ENCODE measurements at places on chromosomes 7 and 10.

GRCh38 chr10:114195079-114195478 lies 15.9 kb downstream of the TDRD1 start:
- no peak for DNase-seq

DNA sequence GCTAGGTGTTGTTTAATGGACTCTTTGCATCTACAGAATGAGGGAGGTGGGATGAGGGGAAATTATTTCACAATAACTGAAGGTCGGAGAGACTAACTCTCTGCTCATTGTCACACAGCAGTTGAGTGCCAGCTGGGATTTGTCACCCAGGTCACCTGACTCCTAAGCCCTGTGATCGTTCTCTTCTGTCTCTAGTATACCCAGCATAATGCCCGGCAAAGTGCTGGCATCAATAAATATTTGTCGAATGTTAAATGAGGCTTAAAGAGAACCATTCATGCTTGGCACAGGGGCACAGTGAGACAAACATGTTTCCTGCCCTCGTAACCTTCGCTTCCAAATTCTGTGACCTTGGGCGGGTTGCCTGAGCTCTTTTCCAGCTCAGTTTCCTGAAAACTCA lies 70.8 kb downstream of the TCF7L2 start:
- no peak for DNase-seq

DNA sequence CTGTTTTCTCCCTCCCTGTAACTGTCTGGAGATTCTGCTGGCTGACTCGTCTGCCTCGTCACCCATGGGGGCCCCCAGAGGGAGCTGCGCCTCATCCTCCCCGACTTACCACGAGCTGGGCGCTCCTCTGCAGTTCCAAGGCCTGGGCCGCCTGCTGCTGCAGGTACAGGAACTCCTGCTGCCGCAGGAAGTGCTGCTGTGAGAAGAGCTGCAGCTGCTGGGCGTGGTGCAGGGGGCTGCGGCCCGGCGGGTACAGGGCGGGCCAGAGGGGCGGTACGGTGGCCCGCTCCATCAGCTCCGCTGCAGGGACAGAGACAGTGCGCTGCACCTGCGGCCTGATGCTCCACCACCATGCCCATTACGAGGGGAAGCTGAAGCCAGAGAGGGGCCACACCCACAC lies 47.7 kb downstream of the TNRC18 start:
- DNase-seq = no peak

- no peak for DNase-seq
Measured at GRCh38 chr7:100854146-100854895, 1.8 kb downstream of the SLC12A9 start.

- no peak for DNase-seq
Measured at GRCh38 chr10:25675204-25675603, 258.8 kb upstream of the MYO3A start.

DNA sequence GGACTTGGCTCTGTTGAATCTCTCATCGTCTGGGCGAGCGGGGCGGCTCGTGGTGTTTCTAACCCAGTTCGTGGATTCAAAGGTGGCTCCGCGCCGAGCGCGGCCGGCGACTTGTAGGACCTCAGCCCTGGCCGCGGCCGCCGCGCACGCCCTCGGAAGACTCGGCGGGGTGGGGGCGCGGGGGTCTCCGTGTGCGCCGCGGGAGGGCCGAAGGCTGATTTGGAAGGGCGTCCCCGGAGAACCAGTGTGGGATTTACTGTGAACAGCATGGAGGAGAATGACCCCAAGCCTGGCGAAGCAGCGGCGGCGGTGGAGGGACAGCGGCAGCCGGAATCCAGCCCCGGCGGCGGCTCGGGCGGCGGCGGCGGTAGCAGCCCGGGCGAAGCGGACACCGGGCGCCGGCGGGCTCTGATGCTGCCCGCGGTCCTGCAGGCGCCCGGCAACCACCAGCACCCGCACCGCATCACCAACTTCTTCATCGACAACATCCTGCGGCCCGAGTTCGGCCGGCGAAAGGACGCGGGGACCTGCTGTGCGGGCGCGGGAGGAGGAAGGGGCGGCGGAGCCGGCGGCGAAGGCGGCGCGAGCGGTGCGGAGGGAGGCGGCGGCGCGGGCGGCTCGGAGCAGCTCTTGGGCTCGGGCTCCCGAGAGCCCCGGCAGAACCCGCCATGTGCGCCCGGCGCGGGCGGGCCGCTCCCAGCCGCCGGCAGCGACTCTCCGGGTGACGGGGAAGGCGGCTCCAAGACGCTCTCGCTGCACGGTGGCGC lies at the start of gene EN2:
TSS of gene EN2 (plus strand) at position 19 of the 767 bp plus-strand sequence. CDS start at position 268, 249 bp downstream.
- DNase-seq = no peak

DNA sequence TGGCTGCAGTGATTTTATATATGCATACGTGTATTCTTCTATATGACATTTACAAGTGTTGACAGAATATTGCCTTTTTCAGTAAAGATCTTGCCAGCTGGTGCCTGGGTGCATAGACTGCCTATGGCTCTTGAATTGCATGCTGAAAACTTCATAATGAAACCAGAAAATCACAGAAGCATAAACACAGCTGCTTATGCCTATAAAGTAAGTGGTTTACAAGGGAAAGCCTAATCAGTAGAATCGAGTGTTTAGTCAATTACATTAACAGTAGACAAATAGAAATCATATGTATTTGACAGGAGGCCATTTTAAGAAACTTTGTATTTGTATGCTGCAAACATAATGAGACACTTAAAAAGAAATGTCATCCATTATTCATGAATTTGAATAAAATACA lies 82.5 kb downstream of the TMEM168 start:
- DNase-seq = no peak

DNA sequence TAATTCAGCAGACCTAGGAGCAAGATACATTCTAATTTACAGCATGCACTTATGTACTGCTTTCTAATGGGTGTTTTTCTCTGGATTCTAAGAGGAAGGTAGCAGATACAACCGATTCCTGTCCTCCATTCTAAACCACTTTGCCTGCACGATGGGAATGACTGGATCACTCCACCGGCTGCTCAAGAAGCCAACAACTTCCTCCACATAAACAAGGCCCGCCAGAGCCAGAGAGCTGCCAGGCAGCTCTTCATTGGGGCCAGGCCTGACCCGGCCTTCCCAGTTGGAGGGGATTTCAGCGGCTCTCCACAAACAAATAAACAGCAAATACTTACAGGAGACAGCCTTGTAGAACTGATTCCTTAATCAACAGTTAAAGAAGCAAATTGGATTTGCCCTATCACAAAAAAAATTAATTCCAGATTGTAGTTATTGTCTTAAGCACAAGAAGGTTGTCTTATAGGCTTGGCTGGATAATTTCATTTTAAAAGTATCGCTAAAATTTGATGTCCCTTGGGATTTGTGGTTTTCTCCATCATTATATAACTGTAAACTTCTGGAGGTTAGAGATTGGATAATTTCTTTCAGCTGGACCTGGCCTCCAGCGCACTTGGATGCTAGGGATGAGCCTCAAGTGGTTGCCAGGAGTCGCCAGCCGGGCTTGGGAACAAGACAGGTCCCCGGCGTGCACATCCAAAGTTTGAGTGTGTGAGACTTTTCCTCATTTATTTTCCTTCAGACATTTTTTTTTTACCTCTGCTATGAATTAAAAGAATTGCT lies 20.9 kb downstream of the EBF3 start:
- no peak for DNase-seq

- no peak for DNase-seq
Measured at GRCh38 chr7:141960687-141961422, 12.7 kb downstream of the TAS2R38 start.

DNA sequence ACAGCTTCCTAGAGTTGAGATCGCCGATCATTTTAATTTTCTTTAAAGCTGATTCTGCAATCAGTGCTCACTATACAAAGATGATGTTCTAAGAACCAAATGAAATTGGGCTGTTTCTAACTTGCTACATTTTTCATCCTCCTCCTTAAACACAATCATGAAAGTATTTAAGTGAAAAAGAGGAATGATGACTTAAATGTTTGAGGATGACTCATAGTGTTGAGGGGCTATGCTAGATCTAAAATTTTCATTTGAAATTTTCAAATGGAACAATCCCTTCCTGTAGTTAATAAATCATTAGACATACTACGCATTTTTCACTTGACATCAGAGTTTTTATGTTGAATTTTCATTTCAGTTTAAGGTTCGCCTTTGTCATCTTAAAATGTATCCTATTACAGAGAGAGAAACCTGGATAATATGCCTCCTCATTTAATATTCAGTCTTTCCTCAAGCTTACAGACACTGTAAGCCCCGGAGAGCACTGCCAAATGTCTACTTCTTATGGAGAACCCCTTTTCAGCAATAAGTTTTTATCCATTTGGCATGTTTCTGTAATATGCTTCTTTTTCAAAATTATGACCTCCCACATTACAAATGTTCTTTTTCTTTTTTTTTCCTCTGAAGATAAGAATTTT lies 499.6 kb downstream of the MAGI2 start:
- DNase-seq = no peak

- DNase-seq = no peak
Measured at GRCh38 chr10:132574288-132574687, 36.7 kb downstream of the INPP5A start.

DNA sequence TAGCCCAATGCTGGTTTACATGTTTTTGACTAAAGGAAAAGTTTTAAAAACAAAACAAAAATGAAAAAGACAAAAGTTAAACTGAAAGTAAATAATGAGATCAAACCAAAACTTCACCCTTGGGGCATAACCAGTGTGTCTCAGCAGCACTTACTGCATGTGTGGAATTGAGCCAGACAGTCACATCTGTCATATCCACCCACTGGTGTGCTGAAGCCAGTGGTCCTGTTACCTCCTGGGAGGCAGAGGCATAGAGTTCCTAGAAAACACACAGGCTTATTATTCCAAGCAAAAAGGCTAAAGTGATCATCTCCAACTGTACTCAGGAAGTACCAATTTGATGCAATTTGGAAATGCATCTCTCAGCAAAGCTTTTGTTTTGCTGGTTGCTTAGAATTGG lies 40.4 kb downstream of the ASAH2 start:
- DNase-seq = no peak

GRCh38 chr7:36820527-36821170 lies 96.4 kb upstream of the AOAH start:
- no peak for DNase-seq

- DNase-seq = no peak
Measured at GRCh38 chr7:153443032-153443701, 609.0 kb upstream of the DPP6 start.

DNA sequence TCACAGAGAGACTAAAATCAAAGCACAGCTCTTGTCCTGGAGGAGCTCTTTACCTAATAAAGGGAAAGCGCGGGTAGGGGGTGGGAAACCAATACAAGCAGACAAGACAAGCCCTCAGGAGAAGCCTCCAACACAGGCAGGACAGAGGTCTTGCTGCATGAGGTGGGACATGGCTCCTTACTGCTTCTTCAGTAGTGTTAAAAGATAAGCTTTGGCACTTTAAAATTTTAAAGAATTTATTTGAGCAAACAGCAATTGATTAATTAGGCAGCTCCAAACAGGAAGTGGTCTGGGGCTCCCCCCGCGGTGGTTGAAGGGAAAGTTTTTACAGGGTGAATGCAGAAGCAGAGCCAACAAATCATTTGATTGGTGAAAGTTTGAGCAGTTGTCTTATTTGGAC lies 50.3 kb upstream of the MACC1 start:
- no peak for DNase-seq
